ENCODE measurements at places on chromosomes 4 and X.

DNA sequence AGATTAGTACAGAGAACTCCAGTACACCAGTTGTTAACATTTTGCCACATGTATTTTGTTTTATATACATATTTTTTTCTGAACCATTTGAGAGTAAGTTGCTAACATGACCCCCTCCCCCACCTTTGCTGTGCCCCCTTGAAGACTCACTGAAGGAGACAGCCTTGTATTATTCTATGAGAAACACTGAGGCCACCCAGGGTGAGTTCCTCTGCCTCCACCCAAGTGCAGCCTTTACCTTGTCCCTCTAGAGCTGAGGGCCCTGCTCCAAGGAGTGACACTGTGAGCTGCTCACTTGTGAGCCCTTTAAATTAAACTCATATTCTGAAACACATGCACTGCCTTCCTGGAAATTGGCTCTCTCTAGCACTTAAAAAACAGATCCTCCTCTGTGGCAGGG, 21.1 kb downstream of the KIT start:
- no peak for DNase-seq

- no peak for DNase-seq
Measured at GRCh38 chr4:81528200-81528599, 56.5 kb upstream of the RASGEF1B start.

DNA sequence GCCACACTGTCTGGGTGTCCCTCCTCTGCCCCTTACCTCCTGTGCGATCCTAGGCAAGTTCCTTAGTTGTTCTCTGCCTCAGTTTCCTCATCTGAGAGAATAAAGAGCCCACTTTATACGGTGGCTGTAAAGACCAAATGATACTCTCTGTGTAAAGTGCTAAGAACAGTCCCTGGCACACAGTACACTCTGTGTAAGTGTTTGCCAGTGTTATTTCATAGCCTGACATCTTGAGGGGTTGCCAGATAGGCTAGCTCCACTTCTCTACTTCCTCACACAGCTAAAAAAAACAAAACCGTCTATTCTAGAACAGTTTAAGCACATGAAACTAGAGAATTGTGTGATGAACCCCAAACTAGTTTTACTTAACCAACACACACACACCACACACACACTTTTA, 17.1 kb downstream of the SPON2 start:
- DNase-seq = no peak

DNA sequence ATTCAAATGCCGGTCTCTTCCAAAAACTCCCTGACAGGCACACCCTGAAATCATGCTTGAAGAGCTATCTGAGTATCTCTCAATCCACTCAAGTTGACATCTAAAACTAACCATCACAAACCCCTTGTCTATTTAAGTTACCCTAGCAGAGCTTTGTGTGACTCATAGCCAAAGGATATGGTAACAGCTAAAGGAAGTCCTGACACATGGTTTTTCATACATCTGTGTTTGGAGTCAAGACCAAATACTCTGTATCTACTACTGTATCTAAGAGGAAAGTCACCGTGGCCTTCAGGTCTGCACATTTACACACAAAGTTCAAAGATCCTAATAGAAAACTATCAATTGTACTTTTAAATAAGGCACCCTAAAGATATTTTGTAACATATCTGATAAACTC, 239.6 kb upstream of the VCX start:
- DNase-seq = no peak

DNA sequence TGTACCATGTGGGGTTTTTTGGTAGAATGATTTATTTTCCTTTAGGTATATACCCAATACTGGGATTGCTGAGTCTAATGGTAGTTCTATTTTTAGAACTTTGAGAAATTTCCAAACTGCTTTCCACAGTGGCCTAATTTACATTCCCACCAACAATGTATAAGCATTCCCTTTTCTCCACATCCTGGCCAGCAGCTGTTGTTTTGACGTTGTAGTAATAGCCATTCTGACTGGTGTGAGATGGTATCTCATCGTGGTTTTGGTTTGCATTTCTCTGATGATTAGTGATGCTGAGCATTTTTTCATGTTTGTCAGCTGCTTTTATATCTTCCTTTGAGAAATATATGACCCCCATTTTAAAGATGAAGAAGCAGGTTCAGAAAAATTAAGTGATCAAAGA, 153.7 kb downstream of the CBR4 start:
- DNase-seq = no peak

GRCh38 chrX:40167850-40168479, 70.2 kb upstream of the BCOR start:
- DNase-seq = no peak

- DNase-seq = no peak
Measured at GRCh38 chr4:79255793-79256192, 70.1 kb downstream of the NAA11 start.

GRCh38 chr4:157185363-157185762, 35.2 kb upstream of the GRIA2 start:
- no peak for DNase-seq

- no peak for DNase-seq
Measured at GRCh38 chr4:1211371-1211770, 37.6 kb downstream of the CTBP1 start.

DNA sequence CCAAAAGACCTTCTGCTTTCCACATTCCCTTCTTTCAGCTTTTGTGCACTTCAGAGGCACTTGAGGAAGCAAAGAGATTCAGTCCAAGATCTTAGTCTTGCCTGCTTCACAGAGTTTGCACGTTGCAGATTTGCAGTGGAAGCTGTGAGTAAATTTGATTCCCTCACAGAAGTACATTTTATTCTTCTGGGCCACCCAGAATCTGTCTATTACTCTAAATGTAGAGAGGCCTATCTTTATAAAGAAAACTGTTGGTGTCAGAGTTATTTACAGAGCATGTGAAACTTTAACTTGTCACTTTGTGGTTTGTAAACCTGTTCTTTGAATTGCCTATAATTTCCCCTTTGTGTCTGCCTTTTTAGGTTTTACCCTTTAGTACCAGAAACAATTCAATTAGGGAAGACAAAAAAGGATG, 15.5 kb downstream of the SPRY1 start:
- no peak for DNase-seq

DNA sequence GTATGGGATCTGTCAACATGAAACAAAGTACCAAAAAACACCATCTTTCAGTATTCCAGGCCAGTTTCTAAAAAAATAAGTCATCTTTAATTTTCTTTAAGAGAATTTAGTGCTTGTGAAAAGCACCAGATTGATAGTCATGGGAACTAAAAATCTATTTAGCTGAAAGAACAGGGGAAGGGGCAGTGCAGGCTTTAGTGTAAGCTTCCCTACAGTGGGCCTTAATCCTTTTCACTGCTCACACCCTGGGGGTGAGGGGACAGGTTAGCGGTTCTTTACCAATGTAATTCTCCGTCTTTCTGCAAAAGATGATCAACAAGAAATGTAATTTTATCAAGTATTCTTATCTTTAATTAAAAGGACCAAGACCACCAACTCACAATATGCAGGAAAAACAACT, 47.1 kb downstream of the CHIC2 start:
- DNase-seq = no peak

DNA sequence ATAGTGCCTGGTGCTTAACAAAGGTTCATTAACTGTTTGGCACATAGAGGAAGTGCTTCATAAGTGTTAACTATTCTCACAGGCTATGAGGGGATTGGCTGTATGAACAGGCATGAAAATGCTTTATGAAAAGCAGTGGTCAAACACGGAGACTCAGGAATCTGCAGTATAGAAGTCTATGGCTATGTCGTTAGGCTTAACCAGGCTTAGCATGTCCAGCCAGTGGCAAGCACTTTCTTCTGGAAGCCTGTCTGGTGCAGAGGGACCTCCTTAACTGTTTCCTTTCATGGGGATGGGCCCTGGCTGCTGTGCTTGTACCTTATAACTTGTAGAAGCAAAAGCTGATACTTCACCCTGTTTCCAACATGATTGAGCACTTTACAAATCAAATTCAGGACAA, 78.4 kb downstream of the PPEF2 start:
- no peak for DNase-seq

DNA sequence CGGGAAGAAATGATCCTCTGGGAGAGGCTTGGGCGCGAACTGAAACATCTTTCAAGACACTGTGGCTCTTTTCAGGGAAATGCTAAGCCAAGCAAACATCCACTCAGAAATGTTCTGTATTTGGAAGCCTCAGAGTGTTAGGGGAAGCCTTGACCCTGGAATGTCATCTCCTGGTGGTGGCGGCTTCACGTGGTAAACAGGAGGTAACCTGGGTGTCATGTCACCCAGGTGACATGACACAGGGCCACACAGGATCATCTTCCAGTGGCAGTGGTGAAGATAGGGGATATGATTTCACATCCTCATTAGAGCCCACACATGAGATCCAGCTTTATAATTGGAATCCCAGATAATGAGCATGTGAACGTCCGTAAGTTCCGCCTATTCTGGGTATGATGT, 140.0 kb downstream of the TBL1X start:
- no peak for DNase-seq

- DNase-seq = no peak
Measured at GRCh38 chr4:137203601-137204000, 328.7 kb downstream of the PCDH18 start.

DNA sequence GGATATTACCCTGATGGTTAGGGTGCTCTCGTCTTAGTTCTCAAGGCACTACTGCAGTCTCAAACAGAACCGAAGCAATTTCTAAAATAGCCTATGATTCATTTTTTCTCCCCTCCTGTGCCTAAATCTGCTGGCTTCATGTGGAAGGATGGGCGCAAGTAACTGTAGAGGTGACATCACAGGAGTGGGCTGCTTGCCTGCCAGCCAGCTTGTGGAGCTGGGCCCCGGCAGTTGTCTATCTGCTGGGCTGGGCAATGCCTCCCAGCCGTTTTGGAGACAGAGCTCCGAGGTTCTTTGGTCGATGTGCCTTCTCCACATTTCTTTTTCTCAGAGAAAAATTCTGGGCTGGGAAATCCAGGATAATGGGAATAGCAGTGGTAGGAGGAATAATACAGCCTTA, 34.3 kb upstream of the CITED1 start:
- no peak for DNase-seq

- DNase-seq = no peak
Measured at GRCh38 chr4:38889143-38889542, 21.5 kb downstream of the FAM114A1 start.

GRCh38 chrX:96403446-96403845, 281.2 kb upstream of the DIAPH2 start:
- DNase-seq = no peak

DNA sequence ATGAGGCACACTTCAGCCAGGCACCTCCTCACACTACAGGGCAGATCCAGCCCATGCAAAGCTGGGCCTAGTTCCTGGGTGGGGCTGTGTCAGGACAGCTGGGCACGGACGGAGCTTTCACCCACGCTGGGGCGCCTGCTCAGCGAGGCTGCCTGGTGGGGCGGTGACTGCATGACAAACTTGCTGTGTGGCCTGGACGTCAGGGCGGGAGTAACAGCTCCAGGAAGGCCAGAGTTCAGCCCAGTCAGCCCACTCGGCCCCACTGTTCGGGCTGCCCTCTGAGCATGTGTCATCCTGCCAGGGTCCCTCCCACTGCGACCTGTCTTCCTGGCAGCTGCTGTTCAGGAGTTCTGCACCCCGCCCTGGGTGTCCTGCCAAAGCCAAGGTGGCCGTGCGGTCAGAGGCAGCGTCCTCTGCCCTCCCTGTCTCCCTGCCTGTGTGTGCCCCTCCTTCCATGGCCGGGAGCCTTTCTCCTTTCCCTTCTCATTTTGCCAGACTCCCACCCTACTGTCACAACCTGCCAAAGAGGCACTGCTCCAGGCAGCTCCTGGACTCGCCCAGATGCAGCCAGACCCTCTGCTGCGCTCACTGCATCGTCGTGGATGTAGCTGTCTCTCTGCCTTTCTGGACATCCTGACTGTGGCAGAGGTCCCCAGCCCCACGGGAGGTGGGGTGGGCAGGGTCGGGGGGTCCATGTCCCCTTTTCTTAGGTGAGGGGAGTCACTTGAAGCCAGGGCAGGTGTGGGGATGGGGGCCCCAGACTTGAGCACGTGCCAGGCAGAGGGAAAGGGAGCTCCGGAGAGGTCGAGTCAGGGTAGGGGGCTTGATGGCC, 33.0 kb upstream of the KIAA0232 start:
- DNase-seq = no peak

DNA sequence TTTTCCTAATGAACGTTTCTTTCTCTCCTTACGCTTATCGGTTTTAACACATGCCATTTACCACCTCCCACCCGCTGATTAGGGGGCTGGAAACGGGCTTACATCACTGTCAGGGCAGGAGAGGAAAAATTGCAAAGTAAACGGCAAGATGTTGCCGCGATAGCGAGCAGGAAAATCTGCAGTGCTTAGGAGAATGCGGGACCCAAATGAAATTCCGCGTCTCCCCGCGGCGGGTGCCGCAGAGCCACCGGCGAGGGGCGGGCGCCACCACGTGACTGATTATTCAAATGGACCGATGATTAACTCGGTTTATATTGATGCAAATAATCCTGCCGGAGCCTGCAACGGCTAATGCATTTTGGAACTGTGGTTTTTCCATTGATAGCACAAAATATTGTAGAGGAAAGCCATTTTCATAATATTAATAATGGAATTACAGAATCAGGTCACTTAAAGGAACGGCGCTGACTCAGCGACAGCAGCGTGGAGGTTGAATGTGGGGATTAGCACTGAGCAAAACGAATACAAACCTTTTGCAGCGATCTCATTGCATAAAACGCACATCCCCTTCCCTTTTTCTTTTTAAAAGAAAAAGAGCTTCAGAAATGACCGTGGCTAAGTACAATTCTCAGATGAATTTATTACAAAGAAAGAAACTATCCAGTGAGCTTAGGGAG, 224.2 kb downstream of the STIM2 start:
- DNase-seq = peak; percentile 14

DNA sequence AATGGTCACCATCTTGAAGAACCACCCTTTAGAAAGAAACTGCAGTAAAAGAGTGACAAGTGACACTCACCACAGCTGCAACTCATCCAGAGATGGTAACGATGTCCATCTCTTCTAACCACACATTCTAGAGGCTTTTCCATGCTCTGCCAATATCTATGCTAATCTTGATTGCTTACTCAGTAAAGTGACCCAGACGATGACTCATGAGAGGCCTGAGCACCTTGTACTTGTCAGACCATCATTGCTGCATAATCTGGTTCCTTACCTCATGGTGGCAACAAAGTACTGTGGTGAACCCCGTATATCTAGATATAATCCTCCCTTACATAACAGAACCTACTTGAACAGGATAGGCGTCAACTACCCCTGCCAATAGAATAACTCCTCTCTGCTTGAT, 75.6 kb downstream of the CCNG2 start:
- no peak for DNase-seq

DNA sequence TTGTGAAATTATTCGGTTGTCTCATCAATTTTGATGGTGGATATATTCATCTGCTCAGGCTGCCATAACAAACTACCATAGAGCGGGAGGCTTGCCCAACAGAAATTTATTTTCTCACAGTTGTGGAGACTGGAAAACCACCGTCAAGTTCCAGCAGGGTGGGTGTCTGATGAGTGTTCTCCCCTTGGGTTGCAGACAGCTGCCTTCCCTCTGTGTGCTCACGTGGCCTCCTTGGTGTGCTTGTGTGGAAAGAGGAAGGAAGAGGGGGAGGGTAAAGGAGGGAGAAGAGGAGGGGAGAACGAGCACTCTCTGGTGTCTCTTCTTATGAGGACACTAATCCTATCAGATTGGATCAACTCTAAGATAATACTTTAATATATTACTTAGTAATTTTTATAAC, 123.8 kb upstream of the TEX13D start:
- no peak for DNase-seq

Measured in activated naive CD8-positive, alpha-beta T cell treated with anti-CD3 and anti-CD28 coated beads for 36 hours (primary cell).